Myocyte (in vitro differentiated cells): ENCODE measurements at places on chromosomes 7 and 10. TPM values are rescaled to one million over a fixed set of nuclear protein-coding genes. Genes with fewer than 3 reads are reported as not detected.

The CHAT gene
- not detected in 2 replicates for total RNA-seq

The LIPN gene
- total RNA-seq, result not detected in 2 replicates

The MAPK8 gene
- total RNA-seq, result 37.1 and 70.7 TPM in 2 replicates

The C10orf95 gene
- not detected in 2 replicates for total RNA-seq

The DYNC1I1 gene
- 1.1 and 1.6 TPM in 2 replicates for total RNA-seq

The TRIM73 gene
- 0.86 and 0.94 TPM in 2 replicates for total RNA-seq

The NPFFR1 gene
- not detected in 2 replicates for total RNA-seq

GRCh38 chr7:99029466-99030435 is 114.2 kb downstream of the SMURF1 start:
- DNase-seq, result peak; percentile 9

DNA sequence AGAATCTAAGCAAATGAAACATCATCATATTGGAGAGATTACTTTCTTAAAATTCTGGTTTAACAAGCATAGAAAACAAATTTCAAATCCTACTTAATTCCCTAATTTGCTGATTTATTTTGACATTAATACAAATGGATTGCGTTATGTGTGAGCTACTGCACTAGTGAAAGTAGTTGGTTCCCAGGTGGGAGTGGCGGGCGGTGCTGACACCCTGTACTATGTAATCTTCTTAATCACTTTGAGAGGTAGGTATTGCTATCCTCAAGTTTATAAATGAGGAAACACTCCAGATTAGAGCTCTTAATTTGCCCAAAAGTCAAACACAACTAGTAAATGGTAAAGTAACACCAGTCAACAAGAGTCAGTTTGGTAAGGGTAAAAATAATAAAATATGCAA is 131.1 kb downstream of the ELAPOR2 start:
- DNase-seq, result no peak

GRCh38 chr7:90326500-90326899 is 5.4 kb upstream of the FAM237B start:
- DNase-seq, result no peak

- DNase-seq, result no peak
These were observed 18.7 kb downstream of the SEC24C start for GRCh38 chr10:73762915-73763314.

DNA sequence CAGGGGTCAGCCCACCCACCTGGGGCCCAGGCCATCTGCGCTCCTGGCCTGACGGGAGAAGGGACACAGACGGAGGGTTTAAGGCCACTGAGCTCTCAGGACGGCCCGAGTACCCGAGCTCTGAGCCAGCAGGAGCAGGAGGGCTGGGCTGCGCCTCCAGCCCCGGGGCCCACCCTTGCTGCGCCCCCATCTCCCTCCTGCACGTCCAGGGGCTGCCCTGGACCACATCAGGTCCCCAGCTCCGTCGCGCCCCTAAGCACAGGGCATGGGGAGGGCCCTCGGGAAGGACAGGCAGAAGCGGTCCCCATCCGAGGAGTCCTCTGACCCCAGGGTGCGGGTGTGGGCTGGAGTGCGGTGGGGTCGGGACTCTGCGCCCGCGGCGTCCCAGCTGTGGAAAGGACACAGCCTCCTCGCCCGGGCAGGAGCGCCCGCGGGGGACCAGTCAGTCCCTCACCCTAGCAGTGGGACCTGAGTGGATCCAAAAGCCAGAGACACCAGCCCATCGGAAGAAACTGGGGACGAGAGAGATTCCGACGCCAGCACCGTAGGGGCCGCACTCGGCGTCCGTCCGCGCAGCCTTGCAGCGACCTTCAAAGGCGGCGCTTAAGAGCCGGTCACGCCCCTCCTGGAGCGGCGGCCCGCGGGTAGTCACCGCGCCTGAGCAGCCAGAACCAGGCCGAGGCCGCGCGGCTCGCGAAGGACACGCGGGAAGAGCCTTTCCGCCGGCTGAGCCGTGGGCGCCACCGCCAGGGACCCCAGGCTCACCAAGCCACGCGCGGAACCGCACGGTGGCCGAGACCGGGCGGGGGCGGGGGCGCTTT is 15.9 kb downstream of the CAMK2B start:
- DNase-seq, result peak; percentile 47

- no peak for DNase-seq
These were observed 852.8 kb upstream of the CELF2 start for GRCh38 chr10:10164848-10165247.

DNA sequence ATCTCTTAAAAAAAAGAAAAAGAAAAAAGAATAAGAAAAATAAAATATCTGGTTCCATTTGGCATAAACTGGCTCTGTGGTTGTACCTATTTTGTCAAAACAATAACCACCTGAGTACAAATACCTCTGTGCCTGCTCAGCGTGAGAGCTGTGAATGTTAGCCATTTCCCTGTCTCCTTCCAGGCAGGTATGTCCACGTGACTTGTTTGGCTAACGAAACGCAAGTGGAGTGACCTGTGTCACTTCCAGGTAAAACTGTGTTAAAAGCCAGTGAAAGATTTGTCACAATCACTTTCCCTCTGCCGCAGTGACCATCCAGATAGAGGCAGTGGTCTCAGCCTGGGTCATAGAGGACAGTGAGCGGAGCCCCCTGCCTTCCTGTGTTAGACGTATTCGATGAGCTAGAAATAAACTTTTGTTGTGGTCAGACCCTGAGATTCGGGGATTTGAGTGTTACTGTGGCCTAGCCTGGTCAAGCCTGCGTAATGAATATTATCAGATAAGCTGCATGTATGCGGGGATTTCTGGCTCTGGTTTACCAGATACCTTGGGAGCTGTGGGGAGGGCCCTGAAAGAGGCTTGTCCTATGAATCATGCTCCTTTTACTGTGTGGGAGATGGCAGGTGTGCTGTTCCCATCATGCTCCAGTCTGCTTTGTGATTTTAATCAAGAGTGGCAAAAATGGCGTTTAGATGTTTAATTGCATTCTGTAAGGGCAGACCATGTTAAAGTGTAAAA is 3.8 kb downstream of the PTER start:
- DNase-seq, result no peak

GRCh38 chr10:69503896-69504265 is 52.6 kb downstream of the TSPAN15 start:
- no peak for DNase-seq

- DNase-seq, result no peak
These were observed 4.6 kb upstream of the ANKRD26 start for GRCh38 chr10:27104919-27105318.

DNA sequence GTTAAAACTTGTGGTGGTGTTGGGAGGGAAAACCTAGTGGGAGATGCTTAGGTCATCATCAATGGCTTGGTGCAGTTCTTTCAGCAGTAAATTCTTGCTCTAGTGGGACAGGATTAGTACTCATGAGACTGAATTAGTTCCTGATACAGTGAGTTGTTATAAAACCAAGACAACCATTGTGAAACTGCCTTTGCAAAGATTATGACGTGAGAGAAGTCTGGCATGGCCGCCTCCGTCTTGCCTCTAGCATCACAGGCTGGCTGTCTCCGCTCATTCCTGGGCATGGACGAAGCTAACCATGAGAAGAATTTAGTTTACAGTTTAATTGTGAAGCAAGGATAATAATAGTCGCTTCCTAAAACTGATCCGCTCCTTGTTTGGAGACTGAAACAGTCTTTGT is 186.4 kb downstream of the KIF20B start:
- DNase-seq, result peak; percentile 13

GRCh38 chr10:6518791-6519429 is 61.2 kb downstream of the PRKCQ start:
- DNase-seq, result no peak

DNA sequence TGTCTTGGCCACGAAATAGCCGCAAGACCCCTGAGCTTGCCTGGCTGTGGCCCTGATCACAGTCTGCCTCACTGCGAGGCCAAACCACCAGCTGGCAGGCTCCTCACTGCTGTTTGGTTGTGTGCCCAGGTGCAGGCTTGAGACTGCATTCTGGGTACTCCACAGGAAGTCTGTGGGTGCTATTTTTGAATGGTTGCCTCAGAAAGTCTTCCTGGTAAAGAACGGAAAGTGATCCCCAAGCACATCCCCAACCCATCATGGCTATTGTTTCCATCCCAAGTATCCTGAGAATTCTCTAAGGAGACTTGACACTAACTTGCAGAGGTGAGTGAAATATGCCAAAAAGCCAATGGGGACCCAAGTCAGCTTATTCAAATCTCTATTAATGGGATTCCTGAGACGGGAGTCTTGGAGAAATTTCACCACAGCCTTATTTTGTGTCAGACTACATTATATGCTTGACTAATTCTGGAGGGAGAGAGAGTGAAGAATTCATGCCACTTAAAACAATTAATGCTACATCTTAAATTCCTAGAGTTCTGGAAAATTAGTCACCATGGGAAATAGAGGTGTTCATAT is 170.9 kb downstream of the RAMP3 start:
- peak; percentile 49 for DNase-seq

GRCh38 chr10:122464586-122464985 is 3.2 kb downstream of the HTRA1 start:
- DNase-seq, result peak; percentile 47

- peak; percentile 47 for DNase-seq
These were observed 53.5 kb upstream of the TNS3 start for GRCh38 chr7:47635091-47636080.

DNA sequence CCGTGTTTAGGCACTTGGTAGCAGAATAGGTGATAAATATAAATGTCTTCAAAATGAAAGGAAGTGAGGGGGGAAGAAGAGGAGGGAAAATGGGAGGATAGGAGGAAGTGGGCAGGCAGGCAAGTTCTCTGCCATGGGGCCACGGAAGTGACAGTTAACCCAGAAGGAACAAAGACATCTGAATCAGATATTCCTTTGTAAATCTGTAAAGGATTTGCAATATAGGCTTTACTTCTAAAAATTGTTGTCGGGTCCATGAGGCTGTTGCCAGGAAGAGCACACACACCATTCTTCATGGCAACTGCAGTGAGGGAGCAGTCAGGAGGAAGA is 23.7 kb upstream of the RASSF4 start:
- DNase-seq, result no peak

GRCh38 chr7:43318188-43318770 is 205.8 kb downstream of the HECW1 start:
- DNase-seq, result no peak

- no peak for DNase-seq
These were observed 97.2 kb downstream of the PODXL start for GRCh38 chr7:131459256-131459655.

DNA sequence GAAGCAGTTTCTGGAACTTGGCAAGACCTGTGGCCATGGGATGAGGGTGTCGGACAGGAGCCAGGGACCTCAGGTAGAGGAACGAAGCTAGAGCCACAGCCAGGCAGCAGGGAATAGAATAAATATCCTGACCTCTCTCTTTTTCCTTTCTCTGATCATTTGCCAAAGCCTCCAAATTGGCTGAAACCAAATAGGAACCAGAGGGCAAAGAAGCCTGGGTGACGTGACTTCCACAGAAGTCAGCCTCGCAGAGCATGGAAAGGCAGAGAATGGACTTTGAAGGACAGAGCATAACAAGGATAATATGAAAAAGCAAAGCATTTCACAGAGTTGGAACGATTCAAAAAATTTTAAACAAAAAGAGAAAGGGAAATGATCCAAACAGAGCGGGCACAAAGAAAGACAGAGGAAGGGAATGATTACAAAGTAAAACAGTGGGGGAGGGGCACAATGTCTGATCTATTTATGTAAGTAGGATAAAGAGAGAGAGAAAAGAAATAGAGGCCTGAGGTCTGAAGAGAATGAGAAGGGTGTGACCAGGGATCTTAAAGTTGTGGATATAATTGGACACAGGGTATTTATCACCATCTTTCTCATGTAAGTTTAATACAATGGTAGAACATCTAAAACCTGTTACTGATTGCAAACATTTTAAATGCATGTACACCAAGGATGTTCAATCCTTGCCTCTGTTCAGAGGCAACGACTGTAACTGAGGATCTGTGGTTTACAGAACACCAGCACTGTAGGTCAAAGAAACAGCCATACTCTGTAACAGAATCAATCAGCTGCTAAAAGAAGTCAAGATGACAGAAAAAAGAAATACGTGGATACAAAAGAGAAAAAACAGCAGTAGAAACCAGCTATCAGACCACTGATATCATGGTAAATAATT is 4.5 kb upstream of the ZEB1 start:
- DNase-seq, result peak; percentile 50

GRCh38 chr10:85621562-85621961 is 745.0 kb downstream of the GRID1 start:
- no peak for DNase-seq

DNA sequence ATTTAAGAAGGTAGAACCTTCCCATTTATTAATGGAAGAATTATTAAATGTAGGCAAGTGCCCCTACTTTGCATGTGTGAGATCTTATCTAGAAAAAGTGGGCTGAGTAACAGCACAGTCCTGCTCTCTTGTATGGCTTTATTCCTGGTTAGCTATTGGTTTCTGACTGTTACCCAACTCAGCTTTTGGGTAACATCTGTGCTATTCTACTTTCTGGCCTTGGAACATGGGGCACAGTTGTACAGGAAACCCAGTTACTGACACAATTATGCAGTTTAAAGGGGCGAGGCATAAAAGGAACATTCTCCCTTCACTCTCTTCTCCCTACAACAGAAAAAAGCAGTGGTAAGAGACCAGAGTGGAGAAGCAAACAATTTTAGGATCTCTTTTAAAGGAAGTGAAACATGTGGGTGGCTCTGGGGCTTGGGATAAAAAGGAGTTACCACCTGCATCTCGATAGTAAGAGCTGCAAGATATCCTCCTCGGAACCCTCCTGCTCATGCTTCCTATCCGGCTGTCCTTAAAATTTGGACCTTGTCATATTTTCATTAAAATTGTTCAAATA is 16.0 kb downstream of the NUDT5 start:
- no peak for DNase-seq

DNA sequence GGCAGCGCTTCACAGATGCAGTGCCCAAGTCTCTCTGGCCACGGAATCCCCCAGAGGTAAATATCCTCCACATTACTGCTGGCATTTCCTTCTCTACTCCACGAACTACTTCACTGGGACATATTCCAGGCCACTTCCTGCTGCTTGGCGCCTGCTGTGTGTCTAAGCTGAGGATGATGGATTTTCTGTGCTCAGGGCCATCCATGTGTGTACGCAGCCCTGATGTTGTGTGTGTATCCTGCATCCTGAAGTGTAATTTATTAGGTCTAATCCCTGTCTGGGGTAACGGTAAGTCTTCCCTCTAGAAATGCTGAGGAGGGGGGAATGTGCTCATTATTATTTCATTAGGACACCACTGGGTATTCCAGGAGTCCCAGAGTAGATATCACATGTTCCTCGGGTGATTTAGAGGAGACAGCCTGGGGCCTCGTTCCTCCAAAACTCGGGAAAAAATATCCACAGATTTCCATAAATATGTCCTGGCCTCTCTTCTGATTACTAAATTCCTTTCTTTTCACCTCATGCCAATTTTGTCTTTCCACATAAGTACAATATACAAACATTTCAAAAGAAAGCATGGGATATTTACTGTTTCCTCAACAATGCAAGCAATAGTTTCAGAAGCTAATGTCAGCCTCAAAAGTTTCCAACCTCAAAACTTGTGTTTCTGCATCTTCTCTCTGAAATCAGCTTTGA is 25.5 kb upstream of the HABP2 start:
- DNase-seq, result no peak

GRCh38 chr10:127148933-127149220 is 47.5 kb downstream of the INSYN2A start:
- no peak for DNase-seq
